GM03348 (cell line): ENCODE measurements at places on chromosomes 2 and 18.

GRCh38 chr2:234679301-234679740, 182.4 kb upstream of the ARL4C start:
- no peak for DNase-seq

DNA sequence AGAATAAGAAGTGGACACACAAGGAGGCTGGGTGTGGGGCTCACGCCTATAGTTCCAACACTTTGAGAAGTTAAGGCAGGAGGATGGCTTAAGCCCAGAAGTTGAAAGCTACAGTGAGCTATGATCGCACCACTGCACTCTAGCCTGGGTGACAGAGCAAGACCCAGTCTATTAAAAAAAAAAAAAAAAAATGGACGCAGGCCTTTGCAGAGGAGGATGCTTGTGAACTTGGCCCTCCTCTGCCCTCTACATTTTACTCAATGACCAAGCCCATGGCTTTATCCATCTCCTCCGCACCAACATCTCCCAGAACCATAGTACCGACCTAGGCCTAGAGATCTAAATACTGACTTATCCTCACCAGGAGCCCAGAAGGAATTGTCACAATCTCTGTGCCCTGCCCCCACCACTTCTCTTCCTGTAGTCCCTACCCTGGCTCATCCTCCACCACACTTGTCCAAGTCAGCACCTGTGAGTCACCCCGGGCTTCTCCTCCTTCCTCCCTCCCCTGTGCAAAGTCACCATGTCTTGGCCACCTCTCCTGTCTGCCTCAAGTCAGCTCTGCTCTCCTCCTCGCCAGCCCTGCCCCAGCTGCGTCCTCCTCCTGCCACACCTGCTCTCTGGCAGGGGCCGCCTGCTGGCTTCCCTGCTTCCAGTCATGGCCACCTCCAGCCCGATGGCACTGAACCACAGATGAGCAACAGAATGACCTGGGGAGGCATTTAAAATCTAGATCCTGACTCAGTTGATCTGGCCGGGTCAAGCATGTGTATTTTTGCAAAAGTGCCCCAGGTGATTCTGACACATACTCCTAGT, 35.8 kb upstream of the ASPRV1 start:
- DNase-seq: peak; percentile 60

DNA sequence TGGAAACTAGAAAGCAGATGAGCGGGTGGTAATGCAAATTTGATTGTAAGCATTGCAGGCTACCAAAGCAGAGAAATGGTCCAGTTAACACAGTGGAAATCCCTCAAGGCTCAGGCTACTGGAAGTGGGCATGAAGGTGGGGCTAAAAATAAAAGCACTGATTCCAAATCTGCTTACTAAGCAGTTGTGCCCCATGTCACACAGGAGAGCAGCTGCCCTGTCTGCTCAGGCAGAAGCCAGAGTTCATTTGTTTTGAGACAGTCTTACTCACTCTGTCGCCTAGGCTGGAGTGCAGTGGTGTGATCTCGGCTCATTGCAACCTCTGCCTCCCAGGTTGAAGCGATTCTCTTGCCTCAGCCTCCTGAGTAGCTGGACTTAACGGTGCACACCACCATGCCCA, 42.5 kb upstream of the TSPYL6 start:
- DNase-seq: no peak

DNA sequence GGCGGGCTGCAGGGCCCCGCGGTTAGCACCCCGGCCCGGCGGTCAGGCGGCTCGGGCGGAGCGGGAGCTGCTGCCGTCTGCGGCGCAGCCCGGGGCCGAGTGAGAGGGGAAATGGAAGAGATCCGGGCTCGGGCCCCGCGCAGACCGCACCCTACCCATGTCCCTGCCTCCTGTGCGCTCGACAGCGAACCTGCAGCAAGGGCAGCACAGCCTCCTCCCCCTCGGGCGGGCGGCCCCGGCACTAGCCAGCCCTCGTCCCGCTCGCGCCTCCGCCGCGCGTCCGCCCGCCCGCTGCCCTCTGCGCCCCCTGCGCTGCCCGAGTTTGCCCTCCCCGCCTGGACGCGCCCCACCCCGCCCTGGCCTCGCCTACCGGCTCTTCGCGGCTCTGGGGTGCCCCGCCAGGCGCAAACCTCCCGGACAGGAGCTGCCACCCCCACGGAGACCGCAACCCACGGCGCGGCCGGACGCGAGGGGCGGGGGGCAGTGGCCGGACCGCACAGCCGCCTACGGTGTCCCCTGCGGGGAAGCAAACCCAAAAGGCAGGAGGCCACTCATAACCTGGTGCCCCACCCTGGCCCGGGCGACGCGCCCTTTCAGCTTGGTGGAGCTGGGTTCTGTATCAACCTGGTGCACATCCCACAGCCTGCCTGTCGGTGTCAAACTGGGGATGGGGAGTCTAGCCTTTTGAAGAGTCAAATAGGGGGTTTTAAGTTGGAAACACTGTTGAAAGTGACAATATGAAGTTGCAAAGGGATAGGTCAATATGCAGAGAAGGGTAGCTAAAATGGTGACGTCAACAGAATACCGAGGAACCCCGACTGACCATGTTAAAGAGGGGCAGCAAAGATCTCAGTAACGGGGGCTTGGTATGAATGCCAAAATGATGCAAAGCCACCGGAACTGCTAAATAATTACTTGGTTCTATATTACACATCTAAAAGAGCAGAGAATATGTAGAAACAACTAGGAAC, at the start of gene IHH:
Gene IHH (minus strand): TSS at position 101 of the 971 bp plus-strand sequence. CDS start 454 bp downstream, outside the sequence.
- peak; percentile 52 for DNase-seq

DNA sequence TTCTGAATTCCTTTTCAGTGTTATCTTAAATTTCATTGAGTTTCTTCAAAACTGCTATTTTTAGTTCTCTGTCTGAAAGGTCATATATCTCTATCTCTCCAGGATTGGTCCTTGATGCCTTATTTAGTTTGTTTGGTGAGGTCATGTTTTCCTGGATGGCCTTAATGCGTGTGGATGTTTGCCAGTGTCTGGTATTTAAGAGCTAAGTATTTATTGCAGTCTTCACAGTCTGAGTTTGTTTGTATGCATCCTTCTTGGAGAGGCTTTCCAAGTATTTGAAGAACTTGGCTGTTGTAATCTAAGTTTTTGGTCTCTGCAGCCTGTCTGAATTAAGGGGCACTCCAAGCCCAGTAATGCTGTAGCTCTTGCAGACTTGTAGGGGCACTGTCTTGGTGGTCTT, 249.3 kb downstream of the ZNF385B start:
- DNase-seq: peak; percentile 46
